ENCODE measurements at places on chromosomes 16 and 17. TPM values are rescaled to one million over a fixed set of nuclear protein-coding genes. Genes with fewer than 3 reads are reported as not detected.

DNA sequence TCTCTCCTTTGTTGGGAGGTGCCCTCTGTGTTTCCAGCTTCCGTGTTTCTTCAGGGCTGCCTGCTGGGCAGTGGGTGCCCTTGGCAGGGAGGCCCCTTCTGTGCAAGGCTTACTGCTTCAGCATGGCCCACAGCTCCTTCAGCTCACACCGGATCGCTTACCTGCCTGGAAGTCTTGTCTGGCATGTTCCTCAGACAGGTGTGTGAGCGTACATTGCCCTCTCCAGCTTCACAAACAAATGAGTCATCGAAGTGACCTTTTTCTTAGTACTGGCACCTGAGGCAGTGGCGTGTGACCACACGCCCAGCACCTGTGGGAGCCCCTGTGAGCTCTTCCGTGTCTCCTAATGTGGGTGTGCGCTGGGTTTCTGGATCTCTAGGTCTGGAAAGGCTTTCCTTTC is 3.5 kb downstream of the RAB40C start:
- H3K4me1 ChIP-seq = no peaks in the 10 kb centered on the region
- H3K27ac ChIP-seq = no peak overlapping the region
- no peaks in the 10 kb centered on the region for H3K36me3 ChIP-seq

- peaks cover 71% of the 10 kb centered on the region for H3K36me3 ChIP-seq
- H3K4me1 ChIP-seq = peaks cover 1% of the 10 kb centered on the region
- no peak for DNase-seq
- no peak overlapping the region for H3K27ac ChIP-seq
Observed at GRCh38 chr17:38898812-38899348, 26.5 kb upstream of the LASP1NB start.

- no peaks in the 10 kb centered on the region for H3K4me1 ChIP-seq
- H3K27me3 ChIP-seq = no peaks in the 10 kb centered on the region
- no peak overlapping the region for H3K27ac ChIP-seq
- H3K4me3 ChIP-seq = no peak overlapping the region
- peak; percentile 47 for DNase-seq
- H3K36me3 ChIP-seq = no peaks in the 10 kb centered on the region
Observed at GRCh38 chr17:2950846-2951245, 112.6 kb downstream of the OR1D5 start.

The RNF227 gene
- 1.6 TPM for total RNA-seq

- H3K36me3 ChIP-seq = peaks cover 30% of the 10 kb centered on the region
- no peaks in the 10 kb centered on the region for H3K27me3 ChIP-seq
- H3K4me1 ChIP-seq = no peaks in the 10 kb centered on the region
- no peak overlapping the region for H3K4me3 ChIP-seq
- no peak overlapping the region for H3K27ac ChIP-seq
- peak; percentile 74 for DNase-seq
Observed at GRCh38 chr16:48538746-48539484, 71.1 kb downstream of the N4BP1 start.

DNA sequence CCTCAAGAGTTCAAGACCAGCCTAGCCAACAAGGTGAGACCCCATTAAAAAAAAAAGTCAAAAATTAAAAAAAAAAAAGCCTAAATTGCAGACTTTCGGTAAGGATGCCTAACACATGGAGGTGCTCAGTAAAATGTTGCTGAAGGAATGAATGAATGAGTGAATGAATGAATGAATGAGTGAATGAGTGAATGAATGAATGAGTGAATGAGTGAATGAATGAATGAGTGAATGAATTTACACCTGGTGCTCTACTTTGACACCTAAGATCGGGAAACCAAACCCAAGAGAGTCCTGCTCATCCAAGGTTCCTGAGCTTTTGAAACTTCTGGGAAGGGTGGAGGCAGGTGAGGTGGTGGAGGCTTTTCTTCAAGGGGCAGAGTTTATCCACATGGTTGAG is 112.2 kb upstream of the LHX1 start:
- no peaks in the 10 kb centered on the region for H3K36me3 ChIP-seq
- no peak for DNase-seq
- no peak overlapping the region for H3K27ac ChIP-seq
- no peaks in the 10 kb centered on the region for H3K4me1 ChIP-seq

The TMEM92 gene
- 35.8 TPM for total RNA-seq

The KRT31 gene
- total RNA-seq = not detected

The NPIPB8 gene
- total RNA-seq = not detected

The SLC47A2 gene
- not detected for total RNA-seq

The GUCY2D gene
- total RNA-seq = 1.6 TPM

All from endodermal cell (in vitro differentiated cells).